ENCODE measurements at places on chromosomes 2 and 18.

GRCh38 chr2:239388236-239389151 is 12.3 kb downstream of the HDAC4 start:
- no peak for DNase-seq

DNA sequence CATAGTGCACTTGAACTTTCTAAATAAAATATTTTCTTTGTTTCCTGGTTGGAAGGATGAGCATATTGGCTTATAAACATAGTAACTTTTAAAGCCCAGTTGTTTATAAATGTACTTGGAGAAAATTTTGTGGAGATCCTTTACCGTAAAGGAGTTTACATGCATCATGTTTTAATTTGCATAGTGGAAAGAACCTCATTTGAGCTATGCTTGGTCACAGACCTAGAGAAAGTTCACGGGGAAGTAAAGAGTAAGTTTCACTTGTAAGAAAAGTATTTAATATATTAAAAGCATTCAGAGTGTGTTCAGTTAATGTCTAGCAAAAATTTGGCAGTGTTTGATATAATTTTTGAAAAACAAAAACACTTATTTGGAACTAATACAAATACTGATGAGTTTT is 45.3 kb downstream of the PIKFYVE start:
- DNase-seq, result no peak

GRCh38 chr2:41989501-41990180 is 58.2 kb upstream of the PKDCC start:
- DNase-seq, result no peak

GRCh38 chr2:203972066-203972465 is 35.5 kb downstream of the ICOS start:
- no peak for DNase-seq

GRCh38 chr2:64823794-64824193 is 165.4 kb upstream of the SLC1A4 start:
- no peak for DNase-seq

- no peak for DNase-seq
Observed at GRCh38 chr2:198044777-198045176, 240.4 kb downstream of the PLCL1 start.

DNA sequence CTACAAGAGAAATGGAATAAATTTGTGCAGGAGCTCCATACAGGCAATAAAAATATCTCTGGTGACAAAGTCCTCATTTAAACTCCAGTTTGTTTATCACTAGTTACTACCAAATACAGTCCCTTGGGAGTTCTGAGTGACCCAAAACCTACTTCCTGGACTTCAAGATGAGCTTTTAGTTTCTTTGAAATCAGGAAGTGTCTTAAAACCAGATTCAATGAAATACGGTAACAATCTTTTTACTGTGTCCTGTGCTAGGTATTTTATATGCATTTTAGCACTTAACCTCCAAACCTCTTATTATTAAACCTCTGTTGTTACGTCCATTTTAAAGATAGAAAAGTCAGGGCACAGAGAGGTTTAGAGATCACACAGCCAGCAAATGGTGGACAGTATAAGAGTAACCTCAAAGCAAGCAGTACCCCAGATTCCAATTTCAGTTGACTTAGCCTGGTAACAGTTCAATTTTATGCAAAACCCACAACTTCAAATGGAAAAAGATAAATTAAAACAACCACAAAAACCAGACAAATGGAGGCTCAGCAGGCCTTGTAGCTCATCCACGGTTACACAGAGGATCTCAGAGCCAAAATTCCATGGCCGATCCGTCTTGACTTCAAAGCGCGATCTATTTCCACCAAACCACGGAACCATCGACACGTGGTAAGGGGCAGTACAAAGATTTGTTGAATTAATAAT is 1.3 kb upstream of the KCMF1 start:
- DNase-seq, result no peak

- no peak for DNase-seq
Observed at GRCh38 chr2:143452817-143453451, 323.7 kb downstream of the ARHGAP15 start.

- DNase-seq, result peak; percentile 75
Observed at GRCh38 chr2:120253021-120253882, 600 bp downstream of the RALB start.

DNA sequence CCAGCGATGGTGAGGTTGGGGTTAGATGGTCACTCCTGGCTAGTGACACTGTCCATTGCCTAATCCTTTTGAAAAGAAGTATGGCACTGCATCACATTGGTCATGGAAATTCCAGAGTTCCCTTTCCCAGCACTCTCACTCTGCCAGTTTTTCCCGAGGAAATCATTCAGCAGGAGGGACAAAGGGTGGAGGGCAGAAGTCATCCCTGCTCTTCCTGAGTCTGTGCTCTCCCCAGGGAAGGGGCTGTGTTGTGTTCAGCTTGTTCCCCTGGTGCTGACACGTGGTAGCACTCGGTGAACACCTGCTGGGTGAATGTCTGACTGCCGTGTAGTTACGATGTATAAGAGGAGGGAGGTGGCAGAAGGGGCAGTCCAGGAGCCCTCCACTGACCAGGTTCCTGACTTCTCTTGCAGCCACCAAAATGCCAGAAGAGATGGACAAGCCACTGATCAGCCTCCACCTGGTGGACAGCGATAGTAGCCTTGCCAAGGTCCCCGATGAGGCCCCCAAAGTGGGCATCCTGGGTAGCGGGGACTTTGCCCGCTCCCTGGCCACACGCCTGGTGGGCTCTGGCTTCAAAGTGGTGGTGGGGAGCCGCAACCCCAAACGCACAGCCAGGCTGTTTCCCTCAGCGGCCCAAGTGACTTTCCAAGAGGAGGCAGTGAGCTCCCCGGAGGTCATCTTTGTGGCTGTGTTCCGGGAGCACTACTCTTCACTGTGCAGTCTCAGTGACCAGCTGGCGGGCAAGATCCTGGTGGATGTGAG is 21.6 kb downstream of the STEAP3 start:
- DNase-seq, result no peak

GRCh38 chr2:84442888-84443287 is 16.2 kb downstream of the SUCLG1 start:
- DNase-seq, result no peak

DNA sequence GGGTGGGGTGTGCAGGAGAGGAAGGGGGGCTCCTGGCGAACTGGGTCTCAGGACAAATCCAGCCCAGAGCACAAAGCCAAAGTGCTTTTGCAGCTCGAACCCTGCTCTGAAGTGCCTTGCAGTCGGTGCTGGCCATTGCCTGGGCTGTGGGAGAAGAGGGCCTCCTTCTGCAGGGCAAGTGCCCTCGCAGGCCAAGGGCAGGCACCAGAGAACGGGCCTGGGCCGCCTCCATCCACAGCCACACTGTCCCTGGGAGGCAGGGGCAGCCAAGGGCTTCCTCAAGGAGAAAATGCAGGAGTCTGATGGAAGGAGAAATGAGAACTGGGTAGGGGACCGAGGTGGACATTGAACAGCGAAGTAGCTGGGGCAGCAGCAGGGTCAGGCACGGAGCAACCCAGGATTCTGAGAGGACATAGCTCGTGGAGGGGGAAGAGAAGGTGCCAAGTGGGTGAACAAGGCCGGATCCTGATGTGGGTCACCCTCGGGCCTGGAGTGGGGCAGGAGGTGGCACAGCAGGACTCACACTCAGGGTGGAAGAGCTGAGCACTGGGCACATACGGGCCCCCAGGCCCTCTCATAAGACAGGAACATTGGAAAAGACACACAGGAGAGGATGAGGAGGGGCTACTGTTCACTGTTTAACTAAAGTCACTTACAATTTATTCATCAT is 312.8 kb upstream of the SALL3 start:
- DNase-seq, result no peak

- no peak for DNase-seq
Observed at GRCh38 chr18:42268186-42268725, 313.2 kb downstream of the PIK3C3 start.

DNA sequence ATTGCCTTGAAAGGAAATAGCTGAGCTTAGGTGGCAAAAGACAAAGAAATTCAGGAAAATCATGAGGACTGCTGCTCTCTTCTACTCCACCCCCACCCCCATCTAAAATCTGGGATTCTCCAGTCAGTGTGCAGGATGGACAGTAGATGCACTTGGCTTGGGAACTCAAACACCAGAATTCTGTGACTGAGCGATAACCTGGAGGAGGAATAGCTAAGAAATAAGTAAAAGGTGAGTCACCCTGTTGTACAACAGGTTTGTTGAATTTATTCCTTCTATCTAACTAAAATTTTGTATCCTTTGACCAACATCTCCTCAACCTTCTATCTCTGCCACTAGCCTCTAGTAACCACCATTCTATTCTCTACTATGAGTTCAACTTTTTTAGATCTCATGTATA is 1029.9 kb upstream of the ACVR2A start:
- no peak for DNase-seq

- DNase-seq, result no peak
Observed at GRCh38 chr2:5703166-5703565, 11.0 kb downstream of the SOX11 start.

DNA sequence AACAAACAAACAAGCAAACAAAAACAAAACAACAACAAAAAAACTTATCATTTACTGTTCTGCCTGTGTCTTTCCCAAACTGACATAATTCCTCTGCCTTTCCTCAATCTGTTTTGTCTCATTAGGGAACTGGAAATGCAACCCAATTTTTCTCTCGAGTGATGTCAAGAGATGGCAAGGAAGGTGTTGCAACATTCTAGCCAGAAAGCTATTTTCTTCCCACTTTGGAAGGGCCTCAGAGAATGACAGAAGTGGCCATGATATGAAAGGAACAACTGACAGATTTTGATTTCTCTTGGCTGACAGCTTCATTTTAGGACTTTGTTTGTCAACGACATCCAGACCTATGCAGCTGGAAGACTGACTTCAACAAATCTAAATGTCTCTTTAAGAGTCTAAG is 24.7 kb downstream of the RND3 start:
- DNase-seq, result no peak

DNA sequence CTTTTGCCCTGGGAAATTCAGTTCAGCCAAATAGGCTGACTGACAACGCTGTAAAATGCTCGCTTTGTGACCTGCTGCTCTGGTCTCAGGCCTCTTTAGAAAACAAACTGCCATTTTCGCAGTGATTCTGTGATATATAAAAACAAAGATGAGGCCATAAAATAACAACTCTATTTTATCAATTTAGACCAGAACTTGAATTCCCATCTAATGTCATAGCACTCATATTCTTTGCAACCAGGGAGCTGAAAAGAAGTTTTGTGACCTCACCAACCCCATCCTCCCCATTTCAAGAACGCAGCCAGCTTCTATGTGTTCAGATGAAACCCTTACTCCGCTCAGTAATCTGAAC is 40.3 kb downstream of the TCF4 start:
- DNase-seq, result no peak

DNA sequence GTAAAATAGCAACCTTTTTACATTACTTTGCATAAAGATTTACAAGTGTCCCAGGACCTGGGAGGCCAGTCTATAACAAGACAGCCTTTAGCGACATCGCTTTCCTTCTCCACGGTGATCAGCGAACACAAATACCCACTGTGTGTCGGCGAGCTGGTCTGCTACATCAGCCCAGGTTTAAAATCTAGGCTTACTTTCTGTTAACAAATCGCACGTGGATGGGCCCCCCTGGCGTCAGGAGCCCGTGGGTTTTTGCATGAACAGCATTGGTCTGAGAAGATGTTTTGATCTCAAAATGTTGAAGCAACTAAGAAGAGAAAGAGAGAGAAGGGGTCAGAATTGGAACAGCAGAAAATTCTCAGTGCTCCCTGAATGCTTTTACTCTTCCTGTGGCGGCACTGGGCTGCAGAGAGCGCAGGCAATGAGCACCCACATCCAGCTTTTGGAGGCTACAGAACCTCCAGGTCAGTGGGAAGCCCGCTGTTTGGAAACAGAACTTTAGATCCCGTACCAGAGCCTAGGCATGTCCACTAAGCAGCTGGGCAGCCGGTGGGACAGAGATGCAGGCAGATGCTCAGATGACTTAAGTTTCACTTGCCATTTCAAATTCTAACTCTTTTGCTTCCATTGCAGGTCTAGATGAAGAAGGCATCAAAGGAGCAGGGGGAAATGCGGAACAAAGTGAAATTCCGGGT is 32.9 kb downstream of the CYP27C1 start:
- no peak for DNase-seq

- no peak for DNase-seq
Observed at GRCh38 chr2:53708988-53709387, 58.6 kb upstream of the CHAC2 start.

- DNase-seq, result no peak
Observed at GRCh38 chr2:218039171-218039570, 29.9 kb upstream of the RUFY4 start.

Data from T1000 (cell line).